ENCODE measurements at places on chromosomes 6 and 20.

- no peak for DNase-seq
Observed at GRCh38 chr6:81929828-81930227, 177.3 kb upstream of the TENT5A start.

DNA sequence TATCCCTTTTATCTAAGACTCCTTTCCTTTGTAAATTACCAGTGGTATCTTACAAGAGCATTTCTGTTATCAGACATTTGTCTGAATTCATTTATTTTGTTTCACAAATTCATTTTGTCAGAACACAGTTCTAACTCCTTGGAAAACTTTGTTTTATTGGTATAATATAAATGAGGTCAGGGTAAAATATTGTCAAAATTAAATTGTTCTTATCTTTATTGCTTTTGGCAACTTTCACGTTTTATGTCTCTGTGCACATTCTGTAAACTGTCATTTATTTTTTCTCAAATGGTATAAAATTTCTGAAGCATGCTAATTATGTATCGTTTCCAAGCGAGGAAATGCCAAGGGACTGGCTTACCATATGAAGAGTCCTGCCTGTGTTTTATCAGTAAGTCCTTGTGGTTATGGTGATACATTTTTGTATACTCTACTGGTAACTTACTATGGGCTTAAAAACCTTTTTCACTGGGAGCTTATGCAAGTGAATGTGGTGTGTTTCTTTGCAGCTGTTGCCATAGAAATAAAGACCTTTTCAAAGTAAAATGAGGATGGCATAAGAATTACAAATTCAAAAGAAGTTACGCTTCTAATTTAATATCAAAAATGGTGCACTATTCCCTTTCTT lies 214.2 kb downstream of the COL19A1 start:
- DNase-seq: no peak

DNA sequence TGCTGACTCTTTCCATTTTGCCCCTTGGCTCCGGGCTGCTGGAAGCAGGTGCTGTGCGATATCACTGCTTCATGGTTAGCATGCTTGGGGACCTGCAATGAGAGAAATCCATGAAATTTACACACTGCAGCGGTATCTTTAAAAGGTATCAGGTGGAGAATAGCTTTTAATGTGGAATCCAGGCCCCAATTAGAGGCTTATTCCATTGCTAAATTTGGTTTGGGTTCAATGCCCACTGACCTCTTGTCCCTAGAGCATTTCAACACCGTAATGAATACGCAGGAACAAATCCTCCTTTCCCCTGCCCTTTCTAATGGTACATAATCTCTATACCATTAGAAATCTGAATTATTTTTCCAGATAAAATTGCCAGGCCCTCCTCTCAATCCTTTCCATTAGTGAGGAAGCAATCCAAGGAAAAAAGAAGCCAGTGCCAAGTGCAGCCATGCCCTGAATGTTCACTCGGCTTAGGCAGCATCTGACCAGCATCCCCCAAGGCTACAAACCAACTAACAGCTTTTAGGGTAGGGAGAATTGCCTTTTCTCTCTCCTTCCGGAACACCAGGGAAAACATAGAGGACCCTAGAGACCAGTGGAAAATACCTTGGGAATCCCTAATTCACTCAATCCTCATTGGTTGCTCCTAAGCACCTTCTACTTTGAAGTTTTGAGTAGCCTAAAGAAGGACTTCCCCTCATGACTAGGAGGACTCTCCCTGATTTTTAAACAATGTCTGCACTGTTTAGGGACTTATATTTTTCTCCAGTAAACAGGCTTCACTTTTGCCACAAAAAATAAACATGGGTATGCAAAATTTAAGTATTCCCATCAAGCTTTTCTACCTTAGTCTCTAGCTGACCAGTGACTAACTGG lies 143.1 kb downstream of the QRSL1 start:
- no peak for DNase-seq

- no peak for DNase-seq
Observed at GRCh38 chr20:43571310-43571709, 12.5 kb downstream of the SGK2 start.

GRCh38 chr6:36969988-36970891 lies 15.7 kb downstream of the PI16 start:
- DNase-seq: no peak

GRCh38 chr6:35737413-35738211 lies 780 bp downstream of the ARMC12 start:
- DNase-seq: no peak

- DNase-seq: no peak
Observed at GRCh38 chr6:137299681-137300080, 80.5 kb upstream of the IFNGR1 start.

DNA sequence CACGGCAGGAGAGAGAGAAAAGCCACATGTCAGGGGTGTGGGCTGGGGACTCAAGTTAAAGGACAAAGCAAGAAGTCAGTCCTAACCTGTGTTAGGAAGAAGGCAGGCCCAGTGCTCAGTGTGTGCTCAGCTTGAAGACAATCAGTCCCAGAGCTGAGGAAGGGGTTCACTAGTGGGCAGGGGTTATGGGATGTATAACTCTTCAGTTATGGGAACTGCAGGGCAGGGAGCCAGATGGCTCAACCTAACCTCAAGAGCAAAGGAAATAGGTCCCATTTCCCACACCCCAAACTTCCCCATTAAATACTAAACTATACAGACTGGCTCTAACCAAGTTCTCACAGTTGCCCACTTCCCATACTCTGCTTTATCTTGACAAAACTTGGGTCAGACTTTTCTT lies 7.4 kb upstream of the SSTR4 start:
- DNase-seq: no peak

DNA sequence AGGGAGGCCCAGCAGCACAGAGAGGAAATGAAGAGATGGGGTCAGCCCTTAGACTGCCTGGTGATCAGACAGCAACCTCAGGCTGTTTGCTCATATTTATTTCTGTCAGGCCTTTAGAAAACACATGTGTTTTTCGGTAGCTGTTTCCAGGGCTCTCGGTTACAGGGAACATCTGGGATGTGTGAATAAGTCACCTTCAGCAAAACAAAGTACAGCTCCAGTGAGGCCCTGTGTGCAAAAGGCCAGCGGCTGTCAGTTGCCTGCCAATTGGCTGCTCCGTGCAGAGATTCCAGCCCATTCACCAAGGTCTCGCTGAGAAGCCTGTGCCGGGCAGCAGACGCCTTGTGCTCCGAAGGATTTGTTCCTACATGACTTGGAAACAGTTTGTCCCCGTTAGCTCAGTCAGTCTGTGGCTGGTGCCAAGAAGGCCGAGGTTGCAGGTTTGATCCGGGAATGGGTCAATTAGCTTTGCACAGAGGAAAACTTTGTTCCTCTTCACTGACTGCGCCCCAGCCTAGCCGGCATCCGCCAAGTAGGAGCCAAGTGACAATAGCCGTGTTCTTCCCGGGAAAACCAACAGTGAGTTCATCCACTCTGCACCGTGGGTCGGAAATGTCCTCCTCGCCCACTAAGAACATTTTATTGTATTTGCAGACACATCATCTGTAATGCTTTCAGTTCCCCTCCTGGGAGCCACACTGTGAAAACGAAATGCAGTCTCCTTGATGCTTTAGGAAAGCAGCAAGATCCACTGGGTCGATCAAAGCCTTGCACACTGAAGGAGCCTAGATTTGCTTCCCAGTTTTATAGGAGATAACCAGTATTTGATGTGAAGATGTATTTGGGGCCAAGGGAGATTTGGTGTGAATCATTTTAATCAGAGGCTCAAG lies 315.4 kb upstream of the CDYL start:
- no peak for DNase-seq

DNA sequence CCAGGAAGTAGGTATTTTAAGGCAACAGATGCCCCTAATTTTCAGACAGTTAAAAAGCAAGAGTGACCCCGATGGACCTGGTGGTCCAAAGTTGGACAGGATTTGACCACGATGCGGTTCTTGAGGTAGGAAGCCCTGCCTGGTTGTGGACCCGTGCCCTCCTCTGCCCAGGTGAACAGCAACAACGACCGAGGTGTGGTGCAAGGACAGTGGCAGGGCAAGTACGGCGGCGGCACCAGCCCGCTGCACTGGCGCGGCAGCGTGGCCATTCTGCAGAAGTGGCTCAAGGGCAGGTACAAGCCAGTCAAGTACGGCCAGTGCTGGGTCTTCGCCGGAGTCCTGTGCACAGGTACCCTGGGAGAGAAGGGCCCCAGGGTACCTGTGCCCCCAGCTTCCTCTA lies 18.7 kb downstream of the TGM6 start:
- DNase-seq: no peak

DNA sequence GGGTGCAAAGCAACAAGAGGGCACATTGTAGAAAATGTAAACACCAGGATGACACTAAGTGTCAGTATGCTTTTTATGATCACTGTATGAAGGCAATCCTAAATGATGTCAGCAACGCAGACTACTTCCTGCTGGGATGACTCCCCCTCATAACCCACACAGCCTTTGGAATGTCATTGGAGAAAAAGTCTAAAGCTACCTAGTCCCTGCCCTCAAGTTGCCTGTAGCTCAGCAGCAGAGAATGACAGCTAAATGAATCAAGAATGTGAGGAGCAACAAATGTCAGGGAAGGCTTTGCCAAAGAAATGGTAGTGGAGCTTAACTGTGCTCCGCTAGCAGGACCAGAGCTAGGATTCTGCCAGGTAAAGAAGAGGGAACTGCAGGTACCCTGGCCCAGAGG lies 555.6 kb downstream of the CD83 start:
- DNase-seq: no peak

GRCh38 chr6:90677440-90677839 lies 90.6 kb upstream of the MAP3K7 start:
- no peak for DNase-seq

DNA sequence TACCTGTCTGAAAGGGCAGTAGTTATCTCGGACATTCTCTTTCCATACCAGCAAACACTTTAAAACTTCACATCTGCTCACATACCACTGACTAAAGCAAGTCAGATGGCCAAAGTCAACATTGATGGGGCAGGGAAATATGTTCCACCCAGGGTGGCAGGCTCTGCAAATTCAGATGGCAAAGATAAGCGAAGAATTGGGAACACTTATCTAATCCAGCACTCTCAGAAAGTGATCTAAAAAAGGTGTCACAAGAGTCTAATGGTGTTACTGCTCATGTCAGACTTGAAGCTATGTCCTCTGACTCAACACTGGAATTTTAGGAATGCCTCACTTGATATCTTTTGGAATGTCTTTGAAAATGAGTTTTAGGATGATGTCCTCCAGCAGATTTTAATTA lies 1086.2 kb downstream of the KIF16B start:
- DNase-seq: no peak

GRCh38 chr6:111050261-111051023 lies 36.9 kb upstream of the SLC16A10 start:
- no peak for DNase-seq

- no peak for DNase-seq
Observed at GRCh38 chr6:50369996-50370395, 320.3 kb upstream of the DEFB112 start.

DNA sequence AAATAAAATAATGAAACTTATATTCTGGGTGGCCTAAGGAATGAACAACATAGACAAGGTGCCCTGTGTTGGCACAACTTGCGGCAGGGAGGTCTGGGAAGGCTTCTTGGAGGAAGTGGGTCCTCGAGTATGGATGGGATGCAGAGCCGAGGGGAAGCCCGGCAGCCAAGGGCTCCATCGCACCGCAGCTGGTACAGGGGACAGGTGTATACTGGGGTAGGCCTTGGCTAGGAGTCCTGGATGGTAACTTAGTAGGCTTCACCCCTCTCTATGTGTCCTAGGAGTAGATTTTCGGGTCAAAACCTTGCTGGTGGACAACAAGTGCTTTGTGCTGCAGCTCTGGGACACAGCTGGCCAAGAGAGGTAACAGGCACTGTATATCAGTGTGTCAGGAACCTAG lies 28.0 kb downstream of the RAB44 start:
- DNase-seq: no peak

GRCh38 chr6:81451787-81452186 lies 300.7 kb downstream of the TENT5A start:
- DNase-seq: no peak

DNA sequence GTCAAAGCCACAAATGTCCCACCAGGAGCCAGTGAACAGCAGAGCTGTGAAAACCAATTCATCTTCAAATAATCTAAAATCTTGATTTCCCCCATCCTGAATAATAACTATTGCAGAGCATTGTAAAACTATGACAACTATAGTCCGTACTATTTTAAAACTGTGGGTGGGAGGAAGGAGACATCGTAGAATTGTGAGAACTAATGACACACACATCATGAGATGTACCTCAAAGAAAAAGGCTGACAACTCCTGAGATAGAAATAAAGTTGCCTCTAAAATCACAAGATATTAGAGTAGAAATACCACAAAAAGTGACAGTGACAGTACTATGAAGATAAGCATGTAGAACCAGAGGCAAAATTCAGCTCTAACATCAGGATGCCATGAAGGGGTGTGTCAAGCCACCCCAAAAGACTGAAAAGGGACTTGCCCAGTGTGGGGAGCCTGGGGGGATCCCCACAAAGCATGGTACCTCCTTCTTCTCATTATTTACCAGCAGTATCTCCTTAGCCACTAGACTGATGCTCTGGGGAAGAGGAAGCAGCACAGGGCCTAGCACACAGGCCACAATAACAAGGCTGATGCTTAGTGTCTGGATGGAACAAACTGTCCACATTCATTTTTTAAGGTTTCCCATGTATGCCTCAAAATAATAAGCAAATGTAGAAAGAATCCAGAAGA lies 13.4 kb downstream of the NAPB start:
- DNase-seq: no peak

GRCh38 chr20:3898639-3899038 lies 9.5 kb downstream of the PANK2 start:
- no peak for DNase-seq

DNA sequence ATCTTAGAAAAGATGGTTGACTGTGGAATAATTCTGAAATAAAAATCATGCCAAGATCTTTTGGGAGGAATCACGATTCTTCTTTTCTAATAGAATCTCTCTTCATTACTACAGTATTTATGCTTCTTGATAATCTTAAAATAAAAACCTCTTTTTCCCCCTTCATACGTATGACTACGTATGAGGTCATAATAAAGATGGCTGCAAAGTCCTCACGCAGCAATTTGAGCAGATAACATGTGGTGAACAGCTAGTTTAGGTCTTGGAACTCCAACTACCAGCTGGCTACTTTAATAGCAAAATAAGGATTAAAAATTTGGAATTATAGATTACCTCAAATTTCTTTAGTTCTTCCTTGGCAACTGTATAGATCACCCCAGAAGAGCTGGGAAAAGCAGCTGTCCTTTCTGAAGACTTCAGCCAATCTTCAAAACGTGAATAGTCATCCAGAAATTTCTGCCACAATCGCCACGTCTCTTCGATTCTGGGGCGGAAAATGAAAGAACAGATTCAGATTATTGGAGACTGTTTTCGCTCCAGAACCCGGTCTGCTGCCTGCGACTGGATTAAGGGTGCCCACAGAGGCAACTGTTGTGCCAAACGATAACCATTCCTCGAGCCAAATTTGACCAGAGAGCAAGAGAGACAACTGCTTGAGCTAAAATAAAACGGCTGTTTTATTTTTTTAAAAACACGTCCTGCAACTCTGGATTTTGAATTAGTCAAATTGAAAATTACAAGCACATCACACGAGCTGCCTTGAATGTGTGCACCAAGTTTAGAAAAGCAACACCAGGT lies 347.3 kb downstream of the ESR1 start:
- DNase-seq: no peak

- no peak for DNase-seq
Observed at GRCh38 chr6:106556368-106556960, 72.8 kb downstream of the RTN4IP1 start.

- no peak for DNase-seq
Observed at GRCh38 chr6:137978252-137978896, 111.3 kb downstream of the TNFAIP3 start.
